NCI-H2171 (cell line): ENCODE measurements at places on chromosomes 4 and X.

DNA sequence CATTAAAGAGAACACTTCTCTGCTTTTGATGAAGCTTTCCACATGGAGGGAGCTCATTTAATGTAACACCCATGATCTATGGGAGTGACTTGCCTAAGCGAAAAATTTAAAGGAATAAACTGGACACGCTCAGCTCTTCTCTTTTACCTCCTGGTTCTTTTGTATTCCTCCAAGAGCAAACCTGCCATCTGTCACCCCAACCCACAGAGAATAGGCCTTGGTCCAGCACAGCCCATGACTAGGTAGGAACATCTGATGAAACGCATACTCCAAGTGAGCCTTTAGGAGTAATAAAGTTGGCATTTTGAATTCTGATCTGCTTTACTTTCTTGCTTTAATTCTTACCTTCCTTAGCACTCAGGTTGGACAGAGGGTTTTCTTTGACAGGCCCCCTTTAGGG, 389.0 kb downstream of the HNRNPD start:
- DNase-seq = no peak

DNA sequence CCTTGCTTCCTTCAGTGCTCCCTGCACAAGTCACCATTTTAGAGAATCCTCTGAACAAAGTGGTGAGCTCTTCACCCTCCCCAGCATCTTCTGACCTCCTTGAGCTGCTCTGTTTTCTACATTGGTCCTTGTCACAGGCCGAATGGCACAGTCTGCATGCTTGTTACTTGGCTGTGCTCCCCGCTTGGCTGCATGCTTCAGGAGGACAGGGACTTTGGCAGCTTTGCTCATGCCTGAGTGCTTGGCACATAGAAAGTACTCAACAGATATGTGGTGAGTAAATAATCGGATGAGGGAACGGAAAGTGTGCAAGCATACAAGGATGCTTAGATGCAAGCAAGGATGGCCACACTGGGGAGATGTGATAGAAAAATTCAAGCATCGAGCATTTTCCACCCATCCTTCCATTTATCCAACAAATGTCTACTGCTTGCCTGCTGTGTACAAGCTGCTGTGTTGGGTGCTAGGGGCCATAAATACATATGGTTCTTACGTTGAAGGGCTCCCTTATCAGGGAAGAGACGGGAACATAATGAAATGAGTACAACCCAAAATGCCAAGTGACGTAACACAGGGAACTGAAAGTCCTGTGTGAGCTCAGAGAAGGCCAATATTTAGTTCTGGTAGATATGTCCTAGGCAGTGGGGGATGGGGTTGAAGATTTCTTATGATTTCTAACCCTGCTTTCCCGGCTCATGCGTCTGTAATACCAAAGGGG, 31.2 kb downstream of the SLC2A9 start:
- DNase-seq = no peak

GRCh38 chr4:8537041-8537461, 43.1 kb upstream of the GPR78 start:
- DNase-seq = no peak

- DNase-seq = no peak
These were observed 105.5 kb upstream of the NEIL3 start for GRCh38 chr4:177204126-177204525.

DNA sequence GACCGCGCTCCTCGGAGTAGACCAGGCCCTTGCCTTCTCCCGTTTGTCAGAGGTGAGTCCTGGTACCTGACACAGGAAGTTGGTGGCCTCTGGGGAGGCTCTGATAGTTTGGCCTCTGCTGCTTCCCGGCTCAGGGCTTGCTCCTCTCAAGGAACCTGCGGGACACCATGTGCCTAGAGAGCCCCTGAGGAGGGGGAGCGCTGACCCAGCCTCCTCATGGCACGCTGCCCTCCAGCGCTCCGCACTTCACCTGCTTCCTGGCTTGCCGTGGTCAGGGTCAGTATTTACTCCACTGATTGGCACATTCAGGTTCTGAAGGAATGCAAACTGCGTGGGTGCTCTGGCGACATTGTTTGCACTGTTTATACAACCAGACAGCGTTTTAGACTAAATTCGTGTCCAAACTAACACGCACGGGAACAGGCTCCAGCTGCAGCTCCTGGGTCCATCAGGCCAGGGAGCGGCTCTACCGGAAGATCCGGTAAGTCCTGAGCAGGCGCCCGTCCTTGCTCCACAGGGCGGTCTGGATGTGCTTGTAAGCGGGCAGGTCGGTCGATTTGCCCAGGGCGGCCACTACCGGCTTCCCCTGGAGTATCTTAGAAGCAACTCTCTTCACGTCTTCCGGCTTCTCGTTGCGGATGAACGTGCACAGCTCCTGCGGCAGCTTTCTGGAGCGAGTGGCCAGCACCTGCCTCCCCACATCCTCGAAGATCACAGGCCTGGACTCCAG, 121.6 kb upstream of the GRID2 start:
- DNase-seq = no peak

DNA sequence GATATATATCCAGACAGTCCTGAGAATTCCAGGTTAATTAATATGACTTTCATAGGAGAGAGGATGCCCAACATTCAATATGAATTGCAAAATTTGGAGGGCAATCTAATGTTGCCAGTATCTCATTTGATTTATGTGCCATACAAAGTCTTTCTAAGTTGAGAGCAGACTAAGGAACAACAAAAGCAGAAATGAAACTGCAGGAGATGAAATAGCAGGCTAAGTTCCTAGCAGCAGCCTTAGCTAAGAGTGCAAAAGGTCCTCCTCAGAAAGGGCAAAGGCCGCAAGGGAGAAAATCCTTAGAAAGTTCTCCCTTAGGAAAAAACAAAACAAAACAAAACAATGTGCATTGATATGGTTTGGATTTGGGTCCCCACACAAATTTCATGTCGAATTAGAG, 602.9 kb upstream of the HTR2C start:
- DNase-seq = no peak

DNA sequence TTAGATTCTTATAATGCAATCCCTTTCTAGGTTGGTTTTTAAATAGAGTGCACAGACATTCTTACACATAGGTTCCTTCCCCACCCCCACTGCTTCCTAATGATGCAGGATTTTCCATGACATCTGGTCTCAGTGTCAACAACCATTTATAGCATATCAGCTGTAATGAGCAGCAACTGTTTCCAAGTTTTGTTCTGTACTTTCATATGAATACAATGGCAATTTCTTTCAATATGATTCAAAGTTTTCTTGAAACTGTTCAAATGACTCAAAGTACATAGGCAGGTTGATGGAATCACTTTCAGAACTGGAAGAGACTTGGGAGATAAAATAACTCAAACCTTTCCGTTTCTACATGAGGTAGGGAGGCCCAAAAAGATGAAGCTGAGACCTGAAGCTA, 220.7 kb downstream of the CAMK2D start:
- DNase-seq = peak; percentile 8

DNA sequence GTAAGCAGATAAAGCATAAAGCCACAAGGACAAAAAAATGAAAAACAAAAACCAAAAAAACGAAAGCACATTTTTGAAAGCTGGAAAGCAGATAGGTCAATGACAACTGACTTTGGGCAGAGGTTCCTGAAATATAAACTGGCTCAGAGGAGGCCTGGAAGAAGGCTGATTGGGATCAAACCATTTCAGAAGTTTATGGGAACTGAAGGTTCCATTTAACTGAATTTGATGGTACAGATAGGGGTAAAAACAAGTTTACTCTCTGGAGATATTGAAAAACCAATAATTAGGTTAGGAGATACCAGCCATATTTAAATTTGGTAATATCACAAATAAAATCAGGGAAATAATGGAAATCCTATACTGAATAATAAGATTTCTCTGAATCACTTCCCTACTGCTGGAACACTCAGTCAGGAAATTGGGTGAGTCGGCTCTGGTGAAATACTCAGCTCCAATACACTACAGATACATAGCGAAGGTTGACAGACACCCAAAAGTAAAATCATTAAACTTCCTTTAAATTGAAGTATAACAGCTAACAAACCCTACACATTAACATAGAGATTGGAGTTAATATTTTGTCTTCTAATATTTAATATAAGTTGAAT, 1584.3 kb downstream of the STIM2 start:
- DNase-seq = no peak

- no peak for DNase-seq
These were observed 19.3 kb upstream of the RPL34 start for GRCh38 chr4:108601106-108601505.

GRCh38 chrX:2708021-2708420, 16.9 kb downstream of the CD99 start:
- DNase-seq = no peak

DNA sequence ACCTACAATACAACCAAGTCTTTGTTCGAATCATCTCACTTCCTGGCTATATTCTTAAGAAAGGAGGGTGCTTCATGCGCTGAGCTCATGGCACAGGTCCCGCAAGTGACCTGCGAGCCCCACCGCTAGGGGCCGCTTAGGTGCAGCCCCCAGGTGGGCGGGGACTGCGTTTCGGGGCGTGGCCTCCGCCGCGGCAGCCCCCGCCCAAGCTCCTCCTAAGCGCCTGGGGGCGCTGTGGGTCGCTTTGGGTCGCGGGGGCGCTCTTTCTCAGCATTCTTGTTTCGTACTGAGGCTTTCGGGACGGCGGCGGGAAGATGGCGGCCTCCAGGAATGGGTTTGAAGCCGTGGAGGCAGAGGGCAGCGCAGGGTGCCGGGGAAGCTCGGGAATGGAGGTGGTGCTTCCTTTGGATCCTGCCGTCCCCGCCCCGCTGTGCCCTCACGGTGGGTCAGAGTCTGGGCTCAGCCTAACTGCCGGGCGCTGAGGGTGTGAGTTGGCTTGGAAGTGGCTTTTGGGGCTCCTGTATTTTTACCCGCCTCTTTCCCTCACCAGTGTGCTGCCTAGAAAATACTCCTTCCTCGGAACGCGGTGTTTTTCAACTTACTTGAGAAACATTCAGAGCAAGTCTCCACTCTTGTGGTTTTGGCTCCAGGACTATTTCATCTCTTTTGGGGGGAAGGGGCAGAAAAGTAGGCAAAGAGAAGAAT, at the start of gene ZCCHC4:
Gene ZCCHC4, plus strand, starts transcription at position 279 of the 705 bp plus-strand sequence. Its CDS starts 36 bp downstream, at position 315.
- DNase-seq = peak; percentile 66

DNA sequence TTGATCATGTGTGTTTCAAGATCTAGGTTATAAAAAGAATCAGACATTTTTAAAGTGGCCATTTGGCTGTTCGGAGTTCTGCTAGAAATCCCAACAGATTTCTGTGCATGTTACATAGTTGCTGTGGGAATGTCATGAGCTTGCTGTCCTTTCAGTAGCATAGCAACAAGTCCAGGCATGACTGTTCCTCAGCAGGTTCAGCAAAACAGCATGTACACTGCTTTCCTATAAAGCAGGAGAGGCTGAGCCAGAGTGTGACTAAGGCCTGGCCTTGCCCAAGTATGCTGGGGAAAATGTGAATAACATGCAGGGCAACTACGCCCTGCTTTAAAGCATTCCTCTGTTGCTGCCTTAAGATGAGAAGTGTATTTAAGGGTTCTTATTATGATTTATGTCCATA, 217.1 kb upstream of the SMIM31 start:
- DNase-seq = no peak

GRCh38 chrX:8960957-8961468, 72.9 kb downstream of the FAM9B start:
- DNase-seq = no peak

DNA sequence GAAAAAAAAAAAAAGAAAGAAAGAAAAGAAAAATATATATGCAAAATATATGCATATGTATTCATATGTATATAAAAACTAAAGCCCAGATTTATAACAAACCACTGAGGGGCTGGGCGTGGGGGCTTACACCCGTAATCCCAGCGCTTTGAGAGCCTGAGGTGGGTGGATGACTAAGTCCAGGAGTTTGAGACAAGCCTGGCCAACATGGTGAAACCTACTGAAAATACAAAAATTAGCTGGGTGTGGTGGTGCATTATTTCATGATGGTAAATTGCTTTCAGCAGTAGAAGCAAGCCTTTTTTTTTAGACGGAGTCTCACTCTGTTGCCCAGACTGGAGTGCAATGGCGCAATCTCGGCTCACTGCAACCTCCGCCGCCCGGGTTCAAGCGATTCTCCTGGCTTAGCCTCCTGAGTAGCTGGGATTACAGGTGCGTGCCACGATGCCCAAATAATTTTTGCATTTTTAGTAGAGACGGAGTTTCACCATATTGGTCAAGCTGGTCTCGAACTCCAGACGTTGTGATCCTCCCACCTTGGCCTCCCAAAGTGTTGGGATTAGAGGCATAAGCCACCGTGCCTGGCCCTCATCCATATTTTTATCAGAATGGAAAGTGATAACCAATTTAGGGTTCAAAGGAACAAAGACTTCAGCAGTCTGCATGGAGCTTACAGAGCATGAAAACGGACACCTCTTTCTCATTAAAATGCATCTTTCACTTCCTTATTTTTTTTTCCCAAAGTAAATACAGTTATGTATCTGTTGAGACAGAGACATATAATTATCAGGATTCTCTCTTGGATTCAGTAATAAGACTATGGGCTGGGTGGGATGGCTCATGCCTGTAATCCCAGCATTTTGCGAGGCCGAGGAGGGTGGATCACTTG, 27.7 kb upstream of the MOB1B start:
- no peak for DNase-seq

GRCh38 chr4:161522031-161522430, 641.8 kb downstream of the FSTL5 start:
- no peak for DNase-seq

DNA sequence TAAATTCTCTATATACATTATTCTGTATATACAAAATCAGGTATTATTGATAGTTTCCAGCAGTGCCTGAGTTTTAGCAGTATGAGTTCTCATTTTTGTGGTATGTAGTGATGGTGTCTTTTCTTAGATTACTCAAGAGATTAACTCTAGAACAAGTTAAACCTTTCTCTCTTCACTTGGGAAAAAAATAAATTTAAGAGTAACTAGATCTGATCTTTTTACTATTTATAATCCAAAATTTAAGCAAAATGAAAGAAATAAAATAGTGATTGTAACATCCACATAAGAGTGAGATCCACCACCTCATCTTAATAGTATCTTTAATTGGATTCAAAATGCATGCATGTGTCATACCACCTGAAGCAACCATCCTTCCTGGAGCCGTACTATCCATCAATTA, 124.1 kb upstream of the DDX3X start:
- no peak for DNase-seq

DNA sequence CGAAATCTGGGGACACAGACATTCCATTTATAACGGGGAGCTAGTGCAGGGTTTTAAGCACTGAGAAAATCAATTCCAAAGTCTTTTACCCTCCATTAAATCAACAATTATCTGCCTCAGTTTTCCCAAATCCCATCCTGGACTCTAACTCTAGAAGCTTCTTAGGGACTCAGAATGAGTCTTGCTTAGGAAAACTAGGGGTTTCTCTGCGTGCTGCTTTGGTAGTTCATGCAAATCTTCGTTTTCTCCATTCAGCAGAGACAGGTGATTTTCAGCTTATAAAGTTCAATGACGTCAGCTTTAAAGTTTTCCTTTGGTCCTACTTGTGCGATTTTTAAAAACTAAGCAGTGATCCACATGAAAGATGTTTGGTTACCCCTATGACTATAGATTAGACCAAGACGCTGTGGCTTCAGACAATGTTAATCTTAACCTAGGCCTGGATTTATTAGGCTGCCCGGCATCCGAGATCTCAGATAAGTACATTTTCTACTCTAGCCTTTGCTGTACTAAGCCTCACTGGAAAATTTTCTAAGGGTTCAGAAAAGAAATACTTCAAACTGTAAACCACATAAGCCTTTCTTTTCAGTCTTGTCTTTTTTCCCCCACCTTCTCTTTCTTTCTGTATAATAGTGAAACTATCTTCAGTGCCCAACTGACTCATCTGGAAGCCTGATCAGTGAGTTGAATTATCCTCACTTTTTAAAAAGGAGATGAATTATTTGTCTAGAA, 121.4 kb upstream of the GATB start:
- no peak for DNase-seq

GRCh38 chrX:152259150-152259549, 120.8 kb upstream of the MAGEA10 start:
- DNase-seq = no peak
